ENCODE measurements at places on chromosomes 16 and 17.

DNA sequence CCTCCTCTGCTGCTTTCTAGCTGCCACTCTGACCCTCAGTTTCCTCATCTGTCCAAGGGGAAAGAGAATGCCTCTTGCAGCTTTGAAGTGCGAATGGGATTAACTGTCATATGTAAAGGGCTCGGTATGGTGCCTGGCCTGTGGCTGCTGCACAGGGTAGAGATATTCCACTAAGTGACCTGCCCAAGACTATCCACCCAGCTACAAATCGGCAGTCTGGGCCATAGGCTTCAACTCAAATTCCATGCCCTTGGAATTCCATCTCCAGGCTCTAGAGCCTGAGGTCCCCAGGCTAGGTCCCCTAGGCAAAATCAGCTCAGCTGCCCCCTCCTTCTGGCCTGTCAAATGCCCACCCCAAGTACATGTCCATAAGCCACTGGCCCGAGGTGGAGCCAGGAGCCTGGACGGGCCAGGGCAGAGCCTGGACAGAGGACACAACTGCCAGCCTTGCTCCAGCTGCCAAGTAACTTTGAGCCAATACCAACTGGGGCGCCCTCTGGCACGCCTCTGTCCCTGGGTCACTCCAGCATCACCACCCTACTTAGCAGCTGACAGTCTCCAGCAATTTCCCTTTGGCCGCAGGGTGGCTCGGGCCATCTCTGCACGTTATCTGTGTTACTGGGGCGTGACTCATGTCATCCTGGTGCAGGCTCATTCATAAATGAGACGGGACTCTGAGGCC, 57.2 kb downstream of the SDK2 start:
- DNase-seq: no peak

DNA sequence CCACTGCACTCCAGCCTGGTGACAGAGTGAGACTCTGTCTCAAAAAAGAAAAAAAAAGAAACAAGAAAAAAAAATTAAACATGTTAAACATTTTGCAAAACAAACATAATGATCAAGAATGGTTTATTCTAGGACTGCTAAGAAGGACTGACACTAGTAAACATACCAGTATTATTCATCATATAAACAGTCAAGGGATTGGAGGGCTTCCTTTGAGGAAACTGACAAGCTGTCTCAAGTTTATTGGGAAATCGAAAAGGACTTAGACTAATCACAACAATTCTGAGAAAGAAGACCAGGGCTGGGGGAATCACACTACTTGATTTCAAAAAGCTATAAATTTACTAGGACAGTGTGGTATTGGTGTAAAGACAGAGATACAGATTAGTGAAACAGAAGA, 75.5 kb downstream of the MYH10 start:
- no peak for DNase-seq

GRCh38 chr16:4631444-4631843, 6.8 kb downstream of the MGRN1 start:
- DNase-seq: no peak

GRCh38 chr17:71777048-71777640, 343.7 kb upstream of the SOX9 start:
- no peak for DNase-seq

All from left lobe of liver (tissue), 2 donors.